ENCODE measurements at places on chromosomes 1 and 21.
A peak's percentile ranks its signal among the peaks of the same experiment; 100 is the strongest.

DNA sequence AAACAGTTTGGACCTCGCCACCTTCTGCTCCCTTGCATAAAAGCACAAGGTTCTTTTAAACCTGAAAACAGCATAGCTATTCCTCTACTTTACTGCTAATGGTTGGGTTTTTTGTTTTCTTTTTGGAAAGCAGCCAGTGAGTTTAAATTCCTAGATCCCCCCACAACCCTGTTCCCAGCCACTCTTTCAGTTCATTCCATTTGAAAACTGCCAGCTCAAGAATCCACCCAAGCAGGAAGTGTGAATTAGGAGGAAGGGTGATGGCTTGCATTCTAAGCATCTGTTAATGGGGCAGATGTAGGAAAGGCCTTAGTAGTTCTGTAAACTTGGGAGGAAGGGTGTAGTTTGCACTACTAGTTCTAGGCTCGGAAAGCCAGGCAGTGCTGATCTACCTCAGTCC lies 172.9 kb upstream of the HOOK1 start:
- DNase-seq, result peak; percentile 26

DNA sequence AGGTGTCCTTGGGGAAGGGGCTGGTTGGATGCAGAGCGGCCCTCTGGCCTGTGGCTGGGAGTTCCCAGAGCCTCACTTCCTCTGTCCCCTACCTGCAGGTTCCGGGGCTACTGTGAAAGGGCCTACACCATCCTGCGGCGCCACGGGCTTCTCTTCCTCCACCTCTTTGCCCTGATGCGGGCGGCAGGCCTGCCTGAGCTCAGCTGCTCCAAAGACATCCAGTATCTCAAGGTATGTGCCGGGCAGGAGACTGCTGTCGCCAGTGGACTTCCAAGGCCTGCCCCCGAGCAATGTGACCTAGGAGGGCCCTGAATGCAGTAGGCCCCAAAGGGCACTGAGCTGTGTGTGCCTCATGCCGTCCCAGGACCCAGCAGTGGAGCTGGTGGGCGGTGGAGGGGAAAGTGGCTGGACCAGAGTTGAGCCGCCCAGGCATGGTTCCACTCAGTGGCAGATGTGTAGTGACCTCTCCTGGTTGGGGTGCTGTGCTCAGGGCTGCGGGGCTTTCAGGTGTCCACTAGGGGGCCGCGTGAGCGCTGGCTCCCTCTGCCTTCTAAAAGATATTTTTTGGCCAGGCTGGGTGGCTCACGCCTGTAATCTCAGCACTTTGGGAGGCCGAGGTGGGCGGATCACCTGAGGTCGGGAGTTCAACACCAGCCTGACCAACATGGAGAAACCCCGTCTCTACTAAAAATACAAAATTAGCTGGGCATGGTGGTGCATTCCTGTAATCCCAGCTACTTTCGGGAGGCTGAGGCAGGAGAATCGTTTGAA lies 73.4 kb downstream of the PIK3CD start:
- DNase-seq, result no peak

- DNase-seq, result no peak
Measured at GRCh38 chr1:50930965-50931737, 28.9 kb downstream of the FAF1 start.

DNA sequence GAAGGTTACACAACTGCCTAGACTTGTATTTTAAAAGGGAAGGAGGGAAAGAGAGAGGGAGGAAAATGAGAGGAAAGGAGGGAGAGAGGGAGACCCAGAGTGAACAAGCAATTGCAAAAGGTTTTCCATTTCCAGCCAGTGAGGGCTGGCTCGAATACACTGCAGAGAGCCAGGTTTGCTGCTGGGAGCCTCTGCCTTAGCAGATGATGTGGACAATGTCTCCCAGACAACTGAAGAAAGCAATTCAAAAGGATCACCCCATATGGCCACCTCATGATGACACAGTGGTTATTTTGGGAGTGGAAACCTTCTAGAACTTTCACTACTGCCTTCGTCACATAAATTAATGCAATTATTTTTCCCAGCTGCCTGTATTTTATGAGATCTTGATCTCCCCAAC lies 86.4 kb downstream of the BCAR3 start:
- DNase-seq, result no peak

- DNase-seq, result no peak
Measured at GRCh38 chr1:40844079-40844478, 18.1 kb downstream of the CITED4 start.

GRCh38 chr1:203765029-203765837 lies at the start of gene LAX1:
LAX1 (plus strand) TSS chr1:203765183; CDS start chr1:203765566, 383 bp downstream.
- DNase-seq, result no peak

- no peak for DNase-seq
Measured at GRCh38 chr1:184036517-184036949, 995 bp downstream of the COLGALT2 start.

- DNase-seq, result no peak
Measured at GRCh38 chr1:43062527-43063095, 103.9 kb upstream of the SLC2A1 start.

DNA sequence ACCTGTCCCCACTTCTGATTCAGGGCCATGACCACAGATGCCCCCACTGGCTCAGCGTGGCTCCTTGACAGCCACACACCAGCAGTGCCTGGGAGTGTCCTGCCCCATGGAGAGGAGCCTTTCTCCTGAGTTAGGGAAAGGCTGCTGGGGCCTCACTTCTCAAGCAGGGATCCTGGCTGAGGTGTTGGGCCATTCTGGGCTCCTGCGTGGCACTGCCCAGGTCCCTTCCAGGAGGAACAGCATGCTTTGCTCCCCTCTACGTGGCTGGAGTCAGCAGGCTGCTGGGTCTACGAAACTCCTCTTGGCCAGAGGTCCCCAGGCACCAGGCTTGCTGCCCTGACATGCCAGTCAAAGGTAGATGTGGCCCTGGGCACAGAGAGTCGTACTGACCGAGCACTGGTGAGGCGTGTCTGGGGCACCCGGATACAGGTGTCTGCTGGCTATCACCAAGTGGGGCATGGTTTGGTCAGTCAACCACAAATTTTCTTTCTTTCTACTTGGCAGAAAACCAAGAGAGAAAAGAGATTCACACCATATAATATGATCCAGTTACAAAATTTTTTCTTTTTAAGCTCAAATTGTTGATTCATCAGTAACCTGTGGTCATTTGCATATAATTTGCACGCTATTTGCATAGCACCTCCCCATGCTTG lies 4.1 kb downstream of the ADORA1 start:
- DNase-seq, result no peak

GRCh38 chr1:187033693-187034390 lies 205.1 kb downstream of the PLA2G4A start:
- DNase-seq, result no peak

GRCh38 chr1:30034105-30034626 lies 689.2 kb downstream of the MATN1 start:
- no peak for DNase-seq

- DNase-seq, result no peak
Measured at GRCh38 chr1:53258216-53258615, 19.9 kb upstream of the MAGOH start.

- DNase-seq, result no peak
Measured at GRCh38 chr1:93692983-93693591, 11.4 kb upstream of the BCAR3 start.

- no peak for DNase-seq
Measured at GRCh38 chr1:203276916-203277545, 28.3 kb upstream of the BTG2 start.

GRCh38 chr1:162939035-162939434 lies 78.1 kb upstream of the CCDC190 start:
- no peak for DNase-seq

GRCh38 chr1:10834770-10835412 lies 38.4 kb upstream of the CASZ1 start:
- no peak for DNase-seq

DNA sequence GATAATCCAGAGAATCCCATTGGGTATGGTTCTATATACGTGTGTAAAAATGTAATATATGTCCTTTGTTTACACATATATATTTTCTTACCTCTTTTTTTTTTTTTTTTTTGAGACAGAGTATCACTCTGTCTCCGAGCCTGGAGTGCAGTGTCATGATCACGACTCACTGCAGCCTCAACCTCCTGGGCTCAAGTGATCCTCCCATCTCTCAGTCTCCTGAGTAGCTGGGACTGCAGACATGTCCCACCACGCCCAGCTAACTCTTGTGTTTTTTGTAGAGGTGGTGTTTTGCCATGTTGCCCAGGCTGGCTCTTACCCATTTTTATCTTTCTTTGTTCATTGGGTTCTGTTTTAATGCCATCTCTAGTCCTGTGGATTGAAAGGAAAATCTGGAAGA lies 59.5 kb downstream of the ZBTB17 start:
- no peak for DNase-seq

GRCh38 chr1:54679706-54680105 lies 36.0 kb upstream of the TTC4 start:
- DNase-seq, result no peak

DNA sequence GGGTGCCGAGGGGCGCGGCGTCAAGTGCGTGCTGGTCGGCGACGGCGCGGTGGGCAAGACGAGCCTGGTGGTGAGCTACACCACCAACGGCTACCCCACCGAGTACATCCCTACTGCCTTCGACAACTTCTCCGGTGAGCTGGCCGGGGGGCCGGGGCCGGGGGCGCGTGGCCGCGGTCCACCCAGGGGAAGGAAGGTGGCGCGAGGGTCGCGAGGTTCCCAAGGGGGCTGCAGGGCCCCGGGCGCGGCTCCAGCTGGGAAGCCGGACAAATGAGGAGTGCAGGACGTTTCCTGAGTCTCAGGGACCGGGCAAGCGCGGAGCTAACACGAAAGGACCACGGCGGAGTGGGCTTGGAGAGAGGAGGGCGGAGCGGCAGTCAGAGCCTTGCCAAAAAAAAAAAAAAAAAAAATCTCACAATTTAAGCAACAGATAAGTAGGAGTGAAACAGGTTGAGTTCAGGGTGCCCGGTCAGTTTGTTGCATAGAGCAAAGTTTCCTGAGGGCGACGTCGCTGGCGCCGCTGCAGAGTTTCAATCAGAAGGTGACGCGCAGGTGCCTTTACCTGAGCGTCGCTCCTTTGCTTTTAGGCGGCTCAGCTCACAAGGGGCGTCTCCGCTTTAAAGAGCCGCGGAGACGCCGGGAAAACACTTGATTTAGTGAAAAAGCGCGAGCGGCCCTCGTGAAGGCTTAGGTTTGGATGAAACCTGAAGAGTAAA lies 750 bp downstream of the RHOU start:
- no peak for DNase-seq

DNA sequence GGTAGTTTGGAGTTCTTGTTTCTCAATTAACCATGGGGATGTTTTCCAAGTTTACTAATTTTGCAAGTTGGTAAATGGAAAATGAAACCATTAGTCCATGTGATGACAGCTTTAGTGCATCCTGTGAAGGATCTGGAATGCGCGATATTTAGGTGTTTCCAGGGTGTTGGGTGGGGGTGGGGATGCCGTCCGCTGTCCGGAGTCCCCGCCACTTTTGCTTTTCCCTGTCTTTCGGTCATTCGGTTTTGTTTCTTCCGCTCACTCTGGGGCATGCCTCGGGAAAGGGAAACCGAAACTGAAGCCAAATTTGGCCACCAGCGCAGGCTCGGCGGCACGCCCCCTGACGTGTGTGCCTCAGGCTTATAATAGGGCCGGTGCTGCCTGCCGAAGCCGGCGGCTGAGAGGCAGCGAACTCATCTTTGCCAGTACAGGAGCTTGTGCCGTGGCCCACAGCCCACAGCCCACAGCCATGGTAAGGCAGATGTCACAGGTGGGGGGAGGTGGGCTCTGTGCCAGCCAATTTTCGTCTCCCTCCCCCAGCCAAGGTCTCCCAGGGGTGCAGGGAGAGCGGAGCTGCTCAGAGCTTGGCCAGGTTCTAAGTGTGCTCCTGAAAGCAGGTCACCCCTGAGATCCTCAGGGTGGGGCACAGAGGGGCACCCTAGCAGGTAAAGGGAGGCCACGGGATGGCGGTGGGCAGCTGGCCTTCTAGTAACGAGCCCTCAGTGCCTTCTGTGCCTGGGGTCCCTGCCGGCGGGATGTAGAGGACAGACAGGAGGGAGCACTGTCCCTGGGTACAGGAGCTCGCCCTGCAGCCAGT lies at the start of gene ISG15:
Gene ISG15 (plus strand): TSS at position 393 of the 817 bp plus-strand sequence. CDS start 77 bp downstream, at position 470.
- DNase-seq, result peak; percentile 79

GRCh38 chr1:51736702-51737101 lies 119.8 kb downstream of the OSBPL9 start:
- DNase-seq, result no peak

- DNase-seq, result no peak
Measured at GRCh38 chr1:21284206-21285054, 5.8 kb downstream of the ECE1 start.

DNA sequence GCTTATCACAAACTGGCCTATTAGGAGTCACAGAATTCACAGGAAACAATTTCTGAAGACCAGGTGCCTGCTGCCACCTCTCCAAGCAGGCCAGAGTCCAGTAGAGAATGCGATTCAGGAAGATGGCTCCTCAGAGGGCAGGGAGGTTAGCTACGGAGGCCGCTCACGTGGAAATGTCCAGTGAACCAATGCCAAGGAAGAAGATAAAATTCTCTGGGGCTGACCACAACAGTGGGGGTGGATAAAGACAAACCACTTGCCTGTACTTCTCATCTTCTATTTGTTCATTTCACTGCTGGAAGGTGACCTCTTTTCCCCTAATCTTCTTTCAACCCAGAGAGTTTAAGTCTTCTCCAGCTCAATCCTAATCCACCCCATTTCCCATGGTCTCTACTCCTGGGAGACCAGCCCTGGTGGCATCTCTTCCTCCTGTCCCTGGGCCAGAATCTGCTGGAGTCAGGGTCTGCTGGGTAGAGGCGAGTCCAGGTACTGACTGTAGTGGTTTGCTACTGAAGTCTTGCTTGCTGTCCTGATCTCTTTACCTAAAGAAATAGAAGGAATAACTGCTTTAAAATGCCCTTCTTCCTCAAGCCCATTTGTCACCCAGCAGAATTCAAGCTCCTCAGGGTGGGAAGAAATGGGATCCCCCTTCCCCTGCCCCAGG lies 3.2 kb downstream of the PSRC1 start:
- DNase-seq, result no peak

GRCh38 chr1:26177182-26177684 lies at the start of gene CNKSR1:
CNKSR1 (plus strand) TSS chr1:26177491; CDS start chr1:26177548, 57 bp downstream.
- no peak for DNase-seq

DNA sequence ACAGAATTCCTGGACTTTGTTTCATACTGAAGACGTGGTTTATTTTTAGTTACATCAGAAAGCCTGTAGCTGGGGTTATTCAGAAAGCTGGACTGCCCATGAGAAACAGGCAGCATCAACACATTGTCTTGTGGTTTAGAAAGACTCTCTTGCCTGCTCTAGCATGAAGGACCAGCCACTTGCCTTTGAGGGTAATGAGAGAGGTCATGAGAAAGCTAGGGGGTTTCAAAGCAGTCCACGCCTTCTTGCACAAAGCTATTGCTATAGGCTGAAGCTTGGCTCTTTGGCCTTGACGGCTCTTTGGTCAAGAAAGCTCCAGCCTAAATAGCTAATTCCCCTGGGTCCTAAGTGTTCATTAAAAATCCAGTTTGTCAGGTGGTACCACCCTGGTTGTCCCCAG lies 208.1 kb downstream of the PRDM2 start:
- DNase-seq, result no peak

- DNase-seq, result no peak
Measured at GRCh38 chr1:25030674-25031589, 100.9 kb upstream of the RUNX3 start.

- no peak for DNase-seq
Measured at GRCh38 chr1:17567582-17567981, 28.1 kb downstream of the ARHGEF10L start.

All from putamen (tissue), 1 donor.